Stimulated activated CD4-positive, alpha-beta T cell treated with anti-CD3 and anti-CD28 coated beads, Interleukin-1b, Interleukin-23, amount 100 ng/mL, for 24 hours (primary cell): ENCODE measurements at places on chromosomes 2 and 18.

DNA sequence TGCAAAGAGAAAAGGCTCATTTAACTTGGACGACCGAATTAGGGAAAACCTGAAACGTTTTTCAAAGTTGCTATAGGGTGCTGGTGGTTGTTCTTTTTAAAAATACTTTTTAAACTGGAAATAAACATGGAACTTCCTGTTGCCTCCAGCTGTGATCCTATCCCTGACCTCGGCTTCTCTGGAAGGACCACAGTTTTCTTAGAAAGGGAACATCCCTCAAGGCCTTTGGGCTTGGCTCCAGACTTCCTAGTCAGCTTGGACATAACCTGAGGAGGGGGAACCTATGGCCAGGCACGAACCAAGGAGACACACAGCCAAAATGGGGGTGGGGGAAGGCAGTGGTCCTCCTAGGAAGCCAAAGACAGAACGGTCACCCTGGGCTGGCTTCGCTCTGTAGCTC, 57.7 kb downstream of the CENPO start:
- DNase-seq = no peak

- DNase-seq = no peak
These were observed 8.6 kb downstream of the EPAS1 start for GRCh38 chr2:46305767-46306166.

- DNase-seq = no peak
These were observed 1482.7 kb upstream of the NXPH2 start for GRCh38 chr2:140262908-140263307.

GRCh38 chr2:15693926-15694588, 102.4 kb downstream of the DDX1 start:
- DNase-seq = no peak

GRCh38 chr2:138028538-138028937, 64.3 kb downstream of the HNMT start:
- no peak for DNase-seq

GRCh38 chr18:57846258-57846657, 43.1 kb upstream of the ATP8B1 start:
- no peak for DNase-seq

DNA sequence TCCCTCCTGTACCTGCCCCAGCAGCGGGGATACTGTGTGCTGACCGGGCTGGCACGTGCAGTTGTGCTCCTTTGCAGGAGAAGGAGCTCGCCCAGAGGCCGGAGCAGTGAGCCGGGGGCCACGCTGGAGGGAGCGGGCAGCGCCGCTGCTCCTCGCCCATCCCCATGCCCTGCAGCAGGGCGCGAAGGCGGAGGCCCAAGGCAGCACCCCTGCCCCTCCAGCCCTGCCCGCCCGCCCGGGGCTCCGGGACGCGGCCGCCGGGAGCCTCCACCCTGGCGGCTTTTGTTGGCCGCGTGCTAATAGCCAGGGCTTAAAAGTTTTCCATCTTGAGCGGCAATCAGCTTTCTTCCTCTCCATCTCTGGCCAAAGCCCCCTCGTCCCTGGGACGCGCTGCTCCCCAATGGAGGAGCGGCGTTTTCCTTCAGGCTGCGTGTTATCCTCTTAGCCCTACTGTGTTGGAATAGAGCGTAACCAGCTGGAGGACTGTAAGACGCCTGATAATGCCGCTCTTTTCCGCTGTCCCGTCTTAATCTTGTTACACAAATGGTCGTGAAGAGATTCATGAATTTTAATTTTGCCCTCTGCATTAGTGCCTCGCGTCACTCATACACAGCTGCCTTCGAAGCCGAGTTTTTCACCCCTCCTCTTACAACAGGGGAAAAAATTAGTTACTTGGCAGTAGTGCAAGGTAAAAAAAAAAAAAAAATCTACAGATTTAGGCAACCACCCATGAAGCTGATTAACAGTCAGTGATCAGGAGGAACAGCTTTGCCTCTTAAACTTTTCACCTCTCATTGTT, 172.9 kb upstream of the SIX3 start:
- DNase-seq = no peak

DNA sequence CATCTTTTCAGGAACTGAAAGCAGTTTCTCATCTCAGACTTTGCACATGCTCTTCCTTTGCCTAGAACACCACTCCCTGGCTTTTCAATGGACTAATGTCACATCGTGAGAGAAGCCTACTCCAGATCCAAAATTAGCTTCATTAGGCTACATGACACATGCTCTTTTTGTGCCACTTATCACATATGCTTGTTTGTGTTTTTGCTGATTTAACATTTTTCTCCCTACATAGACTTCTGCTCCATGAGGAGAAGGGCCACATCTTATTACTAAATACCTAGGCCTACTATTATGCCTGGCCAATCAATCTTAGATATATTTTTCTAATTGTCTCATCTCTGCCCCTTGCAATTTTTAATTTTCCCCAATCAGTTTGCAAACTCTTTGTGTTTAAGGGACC, 186.4 kb upstream of the LHCGR start:
- no peak for DNase-seq

DNA sequence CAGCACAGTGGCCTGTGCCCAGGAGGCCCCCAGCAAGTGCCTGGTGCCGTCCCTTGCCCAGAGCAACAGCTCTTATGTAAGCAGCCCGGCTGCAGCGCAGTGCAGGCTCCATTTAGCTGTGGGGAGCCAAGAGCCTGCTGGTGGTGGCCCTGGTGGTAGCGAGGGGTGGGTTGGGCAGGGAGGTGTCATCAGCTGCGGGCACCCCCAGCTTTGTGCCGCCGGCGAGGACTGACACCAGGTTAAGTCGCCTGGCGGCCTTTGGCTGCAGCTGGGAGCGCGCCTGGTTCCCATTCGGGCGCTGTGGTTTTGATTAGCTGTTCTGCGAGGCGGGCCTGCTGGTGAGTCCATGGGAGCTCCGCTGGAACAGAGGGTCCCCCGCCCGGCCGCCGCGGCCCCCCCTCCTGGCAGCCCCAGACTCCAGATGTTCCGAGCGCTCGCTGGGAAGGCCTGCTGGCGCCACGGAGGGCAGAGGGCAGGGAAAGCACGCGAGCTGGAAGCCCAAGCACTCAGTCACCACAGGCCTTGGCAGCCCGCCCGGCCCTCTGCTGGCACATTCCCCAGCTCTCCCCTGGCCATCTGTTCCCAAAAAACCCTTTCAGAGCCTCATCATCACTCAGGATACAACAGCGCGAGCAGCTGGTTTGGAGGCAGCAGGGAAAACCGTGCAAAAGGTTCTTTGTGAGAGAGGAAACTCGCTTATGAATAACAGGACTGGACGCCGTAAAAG, 18.4 kb downstream of the ATOH8 start:
- no peak for DNase-seq

DNA sequence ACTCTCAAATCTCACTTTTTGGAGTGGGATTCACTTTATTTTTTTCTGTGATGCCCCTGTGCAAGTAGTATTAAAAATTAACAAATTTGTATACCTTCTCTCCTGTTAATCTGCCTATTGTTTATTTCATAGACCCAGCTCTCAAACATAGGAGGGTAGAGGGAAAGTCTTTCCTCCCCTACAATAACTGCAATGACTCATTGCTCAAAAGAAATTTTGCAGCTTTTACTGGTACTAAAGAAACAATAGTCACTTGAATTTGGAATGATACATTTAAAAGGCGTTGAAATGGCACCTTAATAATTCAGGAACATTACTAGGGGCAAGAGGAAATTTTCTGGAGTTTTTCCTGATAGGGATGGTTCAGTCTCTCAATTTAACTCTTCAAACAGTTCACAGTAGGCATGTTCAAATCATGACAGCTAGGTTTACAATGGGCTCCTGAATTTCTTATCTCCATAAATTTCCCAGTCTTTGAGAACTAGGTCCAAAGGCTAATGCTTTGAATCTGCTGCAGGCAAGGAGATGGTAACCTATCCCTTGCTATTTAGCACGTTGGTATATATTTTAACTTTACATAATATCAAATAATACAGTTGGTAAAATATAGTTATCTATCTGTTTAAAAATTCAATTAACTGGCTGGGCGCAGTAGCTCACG, 88.8 kb downstream of the CHN1 start:
- DNase-seq = no peak

DNA sequence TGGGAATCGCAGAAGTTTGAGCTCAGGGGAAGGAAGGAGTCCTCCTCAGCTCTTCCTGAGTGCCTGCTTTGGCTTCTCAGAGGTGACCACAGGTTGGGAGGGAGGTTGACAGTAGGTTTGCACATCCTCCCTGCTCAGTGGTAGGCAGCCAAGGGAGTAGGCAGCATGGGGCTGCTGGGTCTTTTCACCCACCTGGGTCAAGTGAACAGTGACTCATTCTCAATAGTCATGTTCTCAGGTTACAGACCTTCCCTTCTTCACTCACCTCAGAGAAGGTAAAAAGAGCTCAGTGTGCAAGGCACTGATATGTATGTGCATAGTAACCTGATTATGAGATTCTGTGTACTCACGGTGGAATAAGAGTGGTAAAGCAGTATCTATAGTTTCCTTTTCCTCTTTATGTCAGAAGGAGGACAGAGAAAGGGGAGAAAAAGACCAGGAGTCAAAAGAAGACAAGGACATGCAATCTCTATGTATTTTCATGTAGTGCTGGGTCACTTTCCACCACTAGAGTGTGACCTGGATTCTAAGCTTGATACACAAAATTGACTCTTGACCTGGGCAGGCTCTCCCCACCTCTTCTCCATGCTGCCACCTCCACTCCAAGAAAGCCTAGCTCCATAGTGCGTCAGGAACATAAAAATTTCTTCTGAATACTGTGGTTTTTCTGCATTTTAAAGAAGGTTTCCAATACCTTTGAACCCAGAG, 36.5 kb upstream of the ASNSD1 start:
- DNase-seq = no peak

DNA sequence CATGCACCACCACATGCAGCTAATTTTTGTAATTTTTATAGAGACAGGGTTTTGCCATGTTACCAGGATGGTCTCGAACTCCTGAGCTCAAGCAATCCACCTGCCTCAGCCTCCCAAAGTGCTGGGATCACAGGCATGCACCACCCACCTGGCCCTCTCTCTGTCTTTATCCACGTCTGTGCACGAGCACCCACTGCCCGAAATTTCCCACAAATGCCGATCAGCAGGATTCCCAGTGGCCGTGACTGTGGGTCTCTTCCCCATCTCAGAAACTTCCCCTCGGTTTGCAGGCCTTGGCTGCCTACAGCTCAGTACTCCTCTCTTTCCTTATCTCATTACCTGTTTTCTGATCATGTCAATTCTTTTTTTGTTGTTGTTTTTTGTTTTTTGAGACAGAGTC, 217.3 kb downstream of the TTC32 start:
- DNase-seq = no peak

- no peak for DNase-seq
These were observed 37.8 kb upstream of the ST8SIA5 start for GRCh38 chr18:46794607-46795006.

- DNase-seq = no peak
These were observed 823.6 kb downstream of the GALR1 start for GRCh38 chr18:78073275-78073674.

DNA sequence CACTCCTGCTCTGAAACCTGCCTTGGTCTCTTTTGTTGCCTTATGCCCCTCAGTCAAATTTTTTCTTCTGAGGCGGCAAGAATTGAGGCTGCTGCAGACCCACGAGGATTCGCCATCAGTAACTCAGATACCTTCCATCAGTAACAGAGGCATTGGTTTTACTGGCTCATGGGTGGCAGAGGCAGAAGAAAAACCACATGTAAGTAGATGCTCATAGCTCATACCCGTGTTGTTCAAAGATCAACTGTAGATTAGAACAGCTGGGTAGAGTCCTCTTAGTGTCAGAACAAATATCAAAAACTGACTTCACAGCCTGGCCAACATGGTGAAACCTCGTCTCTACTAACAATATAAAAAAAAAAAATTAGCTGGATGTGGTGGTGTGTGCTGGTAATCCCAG, 598.0 kb upstream of the SOX11 start:
- DNase-seq = no peak
